ENCODE measurements at places on chromosomes 1 and 21.

- no peak for DNase-seq
Observed at GRCh38 chr1:25113086-25113485, 119.2 kb downstream of the SYF2 start.

DNA sequence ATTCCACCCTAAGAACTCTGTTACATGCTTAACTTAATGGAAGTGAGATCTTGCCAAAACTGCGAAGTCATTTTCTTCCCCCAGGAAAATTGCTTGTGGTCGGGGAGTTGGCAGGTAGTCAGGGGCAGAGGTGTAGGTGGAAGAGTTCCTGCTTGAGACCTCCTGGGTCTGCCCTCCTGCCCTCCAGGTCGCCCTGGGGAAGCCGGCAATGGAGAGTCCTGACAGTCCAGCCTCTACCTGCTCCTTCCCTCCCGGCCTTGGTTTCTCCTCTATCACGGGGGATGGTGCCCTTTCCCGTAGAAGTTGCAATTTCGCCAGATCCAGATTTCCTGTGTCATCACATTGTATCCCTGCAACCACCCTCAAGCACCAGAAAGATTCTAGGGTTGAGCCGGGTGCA lies 463.8 kb downstream of the MATN1 start:
- no peak for DNase-seq

GRCh38 chr21:45128613-45129188 lies 54.3 kb downstream of the ADARB1 start:
- peak; percentile 42 for DNase-seq

GRCh38 chr1:14263225-14263624 lies 335.3 kb upstream of the KAZN start:
- DNase-seq, result no peak

- DNase-seq, result no peak
Observed at GRCh38 chr1:186183219-186183618, 191.8 kb downstream of the TPR start.

GRCh38 chr1:3697810-3698209 lies 45.5 kb downstream of the TP73 start:
- no peak for DNase-seq

DNA sequence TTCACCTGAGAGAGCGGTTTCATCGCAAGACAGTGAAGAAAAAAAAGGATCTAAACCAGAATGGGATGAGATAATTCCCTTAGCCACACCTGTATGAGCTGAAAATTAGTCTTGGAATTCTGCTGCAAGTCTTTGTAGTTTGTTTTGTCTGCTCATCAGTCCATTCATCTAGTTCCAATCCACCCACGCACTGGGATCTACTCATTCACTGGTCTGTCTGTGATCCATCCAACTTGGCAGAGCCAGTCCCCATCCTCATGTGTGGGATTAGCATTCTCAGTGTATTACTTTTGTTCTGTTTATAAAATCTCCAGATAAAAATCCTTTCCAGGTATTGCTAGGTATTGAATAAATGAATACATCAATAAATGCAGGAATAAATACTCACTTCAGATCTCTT lies 266.5 kb upstream of the USP24 start:
- DNase-seq, result no peak

- no peak for DNase-seq
Observed at GRCh38 chr1:48215222-48215621, 7.3 kb upstream of the SLC5A9 start.

- DNase-seq, result no peak
Observed at GRCh38 chr1:101181930-101182329, 54.9 kb upstream of the S1PR1 start.

- no peak for DNase-seq
Observed at GRCh38 chr1:246166841-246167240, 340.2 kb downstream of the SMYD3 start.

All from HuH-7.5 (cell line).